ENCODE measurements at places on chromosomes 3 and 15.

- DNase-seq, result no peak
Observed at GRCh38 chr15:66231394-66232266, 21.9 kb downstream of the MEGF11 start.

- no peak for DNase-seq
Observed at GRCh38 chr3:139509631-139510030, 29.9 kb downstream of the RBP1 start.

- no peak for DNase-seq
Observed at GRCh38 chr3:25854635-25855034, 64.7 kb downstream of the OXSM start.

DNA sequence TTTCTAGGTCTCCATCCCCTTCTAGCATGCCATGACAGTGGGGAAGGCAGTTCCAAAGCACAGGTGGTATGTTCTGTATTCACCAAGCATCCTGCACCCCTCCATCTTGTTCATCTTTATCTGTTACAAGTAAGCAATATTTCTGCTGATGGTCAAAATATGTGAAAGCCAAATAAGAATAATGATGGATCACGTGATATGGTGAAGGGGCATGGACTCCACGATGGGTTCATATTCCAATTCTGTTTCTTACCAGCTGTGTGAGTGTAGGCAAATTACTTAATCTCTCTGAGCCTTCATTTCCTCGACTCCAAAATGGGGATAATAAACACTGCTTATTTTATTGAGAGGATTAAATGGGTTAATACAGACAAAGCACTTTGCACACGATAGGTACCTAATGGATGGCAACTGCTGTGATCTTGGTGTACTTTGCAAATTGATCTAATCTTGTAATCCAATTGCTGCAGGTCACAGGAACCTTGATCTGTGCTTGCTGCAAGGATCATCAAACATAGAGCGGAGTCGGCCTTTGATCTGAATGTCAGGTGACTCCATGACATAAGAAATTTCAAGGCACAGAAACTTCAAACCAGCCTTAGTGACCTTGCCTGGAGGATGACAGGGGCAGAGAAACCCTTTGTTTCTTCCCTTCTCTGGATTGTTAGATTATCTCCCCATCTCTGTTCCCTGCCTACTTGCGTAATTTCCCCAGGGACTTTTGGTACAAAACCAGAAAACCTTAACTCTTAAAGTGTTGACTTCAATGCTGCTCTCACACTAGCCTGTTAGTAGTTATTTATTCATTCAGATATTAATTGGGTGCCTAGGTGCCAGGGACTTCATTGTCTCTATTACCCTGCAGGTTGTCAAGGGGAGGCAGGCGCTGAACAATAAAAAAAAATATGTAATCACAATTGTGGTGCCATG lies 25.8 kb downstream of the SIAH2 start:
- DNase-seq, result no peak

- DNase-seq, result no peak
Observed at GRCh38 chr3:152438181-152438580, 169.5 kb downstream of the MBNL1 start.

- DNase-seq, result no peak
Observed at GRCh38 chr3:157982359-157982758, 123.9 kb downstream of the SHOX2 start.

DNA sequence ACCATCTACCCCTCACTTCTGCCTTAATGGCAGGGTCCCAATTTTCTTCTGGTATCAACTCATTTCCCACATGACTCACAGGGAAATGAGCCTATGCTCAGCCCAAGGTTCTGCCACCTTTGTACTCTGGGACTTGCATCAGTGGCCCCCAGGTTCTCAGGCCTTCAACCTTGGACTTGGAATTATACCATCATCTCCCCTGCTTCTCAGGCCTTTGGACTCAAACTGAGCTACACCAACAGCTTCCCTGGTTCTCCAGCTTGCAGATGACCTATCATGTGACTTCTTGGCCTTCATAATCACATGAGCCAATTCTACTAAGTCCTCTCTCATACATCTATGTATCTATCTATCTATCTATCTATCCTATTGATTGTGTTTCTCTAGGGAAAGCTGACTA lies 149.5 kb downstream of the PLCH1 start:
- no peak for DNase-seq

- DNase-seq, result no peak
Observed at GRCh38 chr3:119276680-119277079, 17.5 kb upstream of the ARHGAP31 start.

GRCh38 chr15:80251428-80252120 lies 439 bp downstream of the CTXND1 start:
- DNase-seq, result no peak

DNA sequence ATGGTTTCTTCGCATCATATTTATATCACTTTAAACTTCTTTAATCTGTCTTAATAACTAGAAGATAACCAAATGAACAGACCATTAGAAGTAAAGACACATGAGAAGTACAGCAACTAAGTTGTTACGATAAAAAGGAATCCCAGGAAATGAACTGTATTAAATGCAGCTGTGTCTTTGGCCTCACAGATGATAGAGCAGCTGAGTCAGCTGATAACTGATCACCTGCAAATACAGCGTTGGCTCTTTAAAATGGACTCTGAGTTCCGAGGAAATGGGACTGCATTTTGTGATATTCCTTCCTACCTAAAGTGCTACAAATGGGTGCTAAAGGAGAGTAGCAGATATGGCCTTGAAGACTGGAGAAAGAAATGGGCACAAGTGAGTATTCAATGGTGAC lies 121.0 kb upstream of the C15orf61 start:
- DNase-seq, result no peak

- DNase-seq, result no peak
Observed at GRCh38 chr3:136280961-136281360, 30.8 kb downstream of the PCCB start.

DNA sequence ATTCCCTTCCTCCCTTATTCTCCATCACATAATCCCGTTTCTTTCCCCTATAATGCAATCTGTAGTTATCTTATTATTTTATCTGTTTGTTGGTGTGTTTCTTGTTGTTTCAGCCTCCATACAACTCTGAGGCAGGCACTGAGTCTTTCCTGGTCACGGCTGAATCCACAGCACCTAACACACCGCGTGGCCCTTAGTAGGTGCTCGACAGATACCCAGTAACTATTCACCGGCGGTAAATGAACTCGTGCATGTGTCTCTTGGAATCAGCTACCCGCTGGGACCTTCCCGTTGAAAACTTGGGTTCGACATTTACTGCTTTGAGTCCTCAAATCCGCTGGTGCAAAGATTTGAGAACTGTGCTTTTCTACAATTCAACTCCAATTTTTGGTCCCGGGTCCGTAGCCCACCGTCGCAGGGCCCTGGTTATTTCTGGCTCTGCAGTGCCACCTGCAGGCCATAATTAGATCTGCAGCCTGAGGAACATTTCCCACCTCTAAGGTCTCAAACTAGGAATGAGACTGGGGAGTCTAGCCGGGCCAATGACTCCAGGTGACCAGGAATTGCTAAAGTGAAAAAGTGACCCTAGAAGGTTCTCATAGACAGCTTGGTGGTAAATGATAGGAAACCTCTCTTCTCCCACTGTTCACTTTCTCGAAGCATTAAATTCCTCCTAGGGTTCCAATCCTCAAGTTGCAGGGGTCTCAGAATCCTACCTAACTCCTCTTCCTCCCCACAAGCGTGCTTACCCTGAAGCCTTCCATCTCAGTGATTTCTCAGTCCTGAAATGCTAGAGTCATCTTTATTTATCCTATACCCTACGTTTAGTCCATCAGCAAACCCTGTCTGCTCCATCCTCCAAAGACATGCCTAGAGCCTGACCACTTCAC lies 40.0 kb upstream of the TRH start:
- DNase-seq, result peak; percentile 49

DNA sequence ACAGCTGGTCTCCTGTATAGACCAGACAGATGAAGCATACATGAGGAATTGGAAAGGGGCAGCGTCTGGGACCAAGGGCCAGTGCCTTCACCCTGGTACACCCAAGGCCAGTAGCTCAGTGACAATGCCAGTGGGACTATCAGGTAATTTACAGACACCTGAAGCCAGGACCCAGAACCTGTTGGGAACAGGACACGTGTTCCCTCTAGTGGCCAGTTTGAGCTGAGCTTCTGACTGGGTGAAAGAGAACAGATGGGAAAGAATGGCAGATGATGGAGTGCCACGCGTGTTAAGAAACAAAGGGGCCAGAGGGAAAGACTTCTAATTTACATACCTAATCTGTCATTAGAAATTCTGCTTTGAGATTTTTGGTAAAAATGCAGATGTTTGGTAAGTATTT lies 5.1 kb upstream of the SLC25A38 start:
- peak; percentile 73 for DNase-seq

DNA sequence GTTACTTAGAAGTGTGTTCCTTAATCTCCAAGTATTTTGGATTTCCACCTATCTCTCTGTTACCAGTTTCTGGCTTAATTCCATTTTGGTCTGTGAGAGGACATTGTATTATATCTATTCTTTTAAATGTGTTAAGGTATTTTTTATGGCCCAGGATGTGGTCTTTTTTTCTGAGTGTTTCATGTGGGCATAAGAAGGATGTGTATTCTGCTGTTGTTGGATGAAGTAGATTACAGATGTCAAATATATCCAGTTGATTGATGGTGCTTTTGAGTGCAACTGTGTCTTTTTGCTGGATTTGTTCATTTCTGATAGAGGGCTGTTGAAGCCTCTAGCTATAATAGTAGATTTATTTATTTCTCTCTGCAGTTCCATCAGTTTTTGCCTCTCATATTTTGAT lies 136.5 kb upstream of the AZI2 start:
- DNase-seq, result no peak

Measured in hematopoietic multipotent progenitor cell treated with erythropoietin and hydrocortisone succinate and interleukin-3 and kit ligand, for 17 days (in vitro differentiated cells).